Stimulated activated CD8-positive, alpha-beta memory T cell treated with anti-CD3 and anti-CD28 coated beads, Interleukin-4, amount 100 ng/mL, for 1 hour (primary cell): ENCODE measurements at places on chromosomes 6 and 20.

DNA sequence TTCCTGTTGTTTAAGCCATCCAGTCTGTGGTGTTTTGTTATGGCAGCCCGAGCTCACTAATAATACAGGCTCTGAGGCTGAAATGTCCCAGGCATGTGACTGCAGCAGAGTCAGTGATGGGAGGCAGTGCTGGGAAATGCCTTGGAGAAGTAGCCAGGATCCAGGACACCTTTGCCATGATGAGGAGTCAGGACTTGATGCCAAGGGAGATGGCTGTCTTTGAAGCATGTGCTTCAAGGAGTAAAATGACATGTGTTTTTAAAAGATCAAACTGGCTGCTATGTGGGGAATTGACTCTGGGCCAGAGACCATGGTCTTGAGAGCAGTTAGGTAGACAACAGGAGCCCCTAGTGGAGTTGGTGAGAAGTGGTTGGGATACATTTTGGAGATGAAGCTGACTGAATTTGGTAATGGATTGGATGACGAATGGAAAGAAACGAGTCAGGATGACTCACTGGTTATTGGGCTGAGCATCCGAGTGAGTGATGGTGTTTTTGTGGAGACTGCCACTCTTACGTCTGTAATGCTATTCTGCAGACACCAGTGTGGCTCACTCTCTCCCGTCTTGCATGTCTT lies 322.2 kb downstream of the PLCB1 start:
- DNase-seq, result no peak

GRCh38 chr6:69894578-69895347 lies 28.4 kb downstream of the COL19A1 start:
- no peak for DNase-seq

- no peak for DNase-seq
Observed at GRCh38 chr6:151002491-151002935, 137.0 kb downstream of the MTHFD1L start.

DNA sequence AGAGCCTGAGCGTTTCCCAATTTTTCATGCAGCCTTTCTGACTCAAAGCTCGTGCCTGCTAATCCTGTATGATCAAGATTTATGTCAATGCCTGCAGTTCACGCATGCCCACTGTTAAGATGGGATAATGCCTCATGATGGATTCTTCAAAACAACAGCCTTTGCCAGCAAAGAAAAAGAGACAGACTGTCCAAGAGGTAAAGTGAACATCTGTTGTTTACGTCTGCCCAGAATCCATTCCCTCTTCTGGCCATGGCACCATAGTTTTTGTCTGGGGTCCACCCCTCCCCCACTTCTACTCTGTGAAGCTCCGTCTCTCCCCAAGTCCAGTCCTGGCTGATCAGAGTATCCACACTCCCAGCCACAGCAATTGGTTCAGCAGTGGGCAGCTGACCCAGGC lies 91.9 kb upstream of the EYA2 start:
- DNase-seq, result no peak
